ENCODE measurements at places on chromosomes 12 and 14.

DNA sequence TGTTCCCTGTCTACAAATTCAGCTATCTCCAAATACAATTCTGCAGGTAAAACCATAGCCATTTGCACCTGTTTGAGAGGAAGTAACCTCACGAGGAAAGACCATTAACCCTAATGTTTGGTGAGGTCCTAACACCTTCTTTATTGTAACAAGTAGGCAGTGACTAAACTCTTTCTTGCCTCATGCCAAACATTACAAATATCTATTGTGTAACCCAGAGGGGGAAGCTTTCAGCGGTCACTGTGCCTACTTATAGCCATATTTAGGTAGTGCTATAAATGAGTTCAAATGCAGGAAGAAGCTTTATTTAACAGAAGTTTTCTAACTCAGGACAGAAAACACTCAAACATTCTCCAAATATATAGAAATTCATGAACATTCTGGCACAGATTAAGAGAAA, 252.7 kb downstream of the LRFN5 start:
- no peak for DNase-seq

DNA sequence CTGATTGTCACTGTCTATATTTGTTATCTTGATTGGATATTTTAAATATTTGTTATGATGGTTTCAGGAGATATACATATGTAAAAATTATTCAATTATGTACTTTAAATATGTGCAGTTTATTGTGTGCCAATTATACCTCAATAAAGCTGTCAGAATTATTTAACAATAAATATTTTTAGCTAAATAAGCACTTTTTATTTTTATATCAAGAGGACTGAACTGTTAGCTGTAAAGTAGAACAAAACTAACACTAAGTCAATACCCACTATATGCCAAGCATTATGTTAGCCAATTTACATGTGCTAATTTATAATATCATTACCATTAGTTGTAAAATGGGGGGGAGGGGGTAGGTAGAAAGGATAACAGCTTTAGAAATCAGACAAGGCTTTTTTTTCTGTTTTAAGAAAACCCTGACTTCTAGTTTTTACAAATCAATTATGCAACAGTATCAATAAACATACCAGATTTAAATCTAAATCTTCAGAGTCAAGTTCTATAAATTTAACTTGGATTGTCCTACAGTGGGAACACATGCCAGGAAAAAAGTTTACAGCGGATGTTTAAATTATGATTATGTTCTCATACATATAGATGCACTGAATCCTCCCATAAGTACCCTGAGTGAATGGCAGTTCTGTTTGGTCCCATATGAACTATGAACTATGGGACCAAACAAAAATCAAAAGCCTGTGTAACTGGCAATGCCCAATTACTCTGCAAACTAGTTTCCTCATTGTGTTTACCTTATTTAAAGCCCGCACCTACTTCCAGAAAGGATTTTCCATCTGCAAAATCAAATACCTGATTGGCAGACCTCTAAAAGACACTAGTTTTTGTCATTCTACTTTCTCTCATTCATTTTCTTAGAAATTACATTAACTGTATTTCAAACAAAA, 2.8 kb downstream of the RALGAPA1 start:
- no peak for DNase-seq

- DNase-seq: no peak
Measured at GRCh38 chr14:105876829-105877228, 350.4 kb downstream of the TMEM121 start.

GRCh38 chr14:71119832-71120231, 212.6 kb downstream of the PCNX1 start:
- DNase-seq: no peak

DNA sequence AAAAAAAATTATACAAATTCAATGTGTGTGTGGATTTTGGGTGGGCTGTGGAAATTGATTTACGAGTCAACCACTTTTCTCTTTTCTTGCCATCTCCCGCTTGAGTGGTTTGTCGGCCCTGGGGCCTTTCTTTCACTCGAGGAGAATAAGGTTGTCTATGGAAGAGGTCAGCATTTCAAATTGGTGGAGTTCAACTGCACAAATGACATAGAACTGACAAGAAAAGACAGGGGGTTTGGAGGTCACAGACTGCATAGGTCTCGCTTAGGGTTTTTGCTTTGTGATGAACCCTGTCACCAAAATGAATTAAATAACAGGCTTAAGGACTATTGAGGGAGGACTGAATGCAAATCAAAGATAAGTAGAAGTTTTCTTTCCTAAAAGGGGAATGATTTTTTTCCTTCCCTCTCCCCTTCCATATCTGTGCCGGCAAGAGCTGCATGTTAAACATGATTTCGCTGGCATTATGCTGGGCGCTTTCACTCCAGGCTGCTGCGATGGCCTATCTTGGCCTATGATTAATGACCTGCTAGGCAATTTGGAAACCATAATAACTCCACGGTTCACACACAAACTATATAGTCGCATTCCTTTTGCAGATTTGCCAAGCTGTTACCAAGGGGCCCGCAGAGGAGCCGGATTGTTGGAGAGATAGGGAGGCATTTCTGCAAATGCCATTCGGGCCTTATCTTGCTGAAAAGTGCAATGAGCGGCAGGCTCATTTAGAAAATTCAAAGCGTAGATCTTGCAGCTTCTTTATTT, 20.7 kb downstream of the ASCL1 start:
- no peak for DNase-seq

DNA sequence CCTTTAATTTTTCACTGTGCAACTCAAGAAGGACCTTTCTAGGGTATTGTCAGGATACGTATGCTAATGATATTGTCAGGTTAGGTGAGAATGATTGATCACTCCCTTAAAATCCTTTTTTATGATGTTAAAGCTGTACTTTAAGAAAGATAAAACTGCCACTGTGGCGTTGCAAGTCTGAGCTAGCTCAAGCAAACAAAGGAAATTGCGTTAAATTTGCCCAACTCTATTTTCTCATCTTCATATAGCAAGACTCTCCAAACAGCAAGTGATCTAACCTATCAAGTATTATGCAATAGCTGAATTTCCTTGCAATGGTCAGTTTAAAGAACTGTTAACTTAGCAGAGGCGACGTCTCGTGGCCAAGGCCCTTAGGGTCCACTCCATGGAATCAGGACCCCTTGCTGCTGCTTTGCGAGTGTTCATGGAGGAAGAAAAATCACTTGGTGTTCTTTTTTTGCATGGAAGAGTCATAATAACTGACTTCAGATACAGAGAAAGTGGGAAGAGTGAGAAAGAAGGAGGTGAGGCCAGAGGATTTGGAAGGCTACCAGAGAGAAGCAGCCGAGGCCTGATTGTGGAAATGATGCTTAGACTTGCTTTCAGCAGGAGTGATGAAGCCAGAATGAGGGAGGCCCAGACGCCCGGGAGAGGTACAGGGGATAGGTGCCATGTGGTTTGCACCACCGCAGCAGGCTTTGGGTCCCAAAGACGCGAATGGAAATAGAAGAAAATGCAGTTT, 2.5 kb downstream of the TRAF3 start:
- DNase-seq: no peak

- no peak for DNase-seq
Measured at GRCh38 chr14:51328772-51329353, 88.8 kb downstream of the TMX1 start.

GRCh38 chr12:18808221-18808620, 70.3 kb downstream of the CAPZA3 start:
- DNase-seq: no peak

- DNase-seq: no peak
Measured at GRCh38 chr12:25254271-25254880, 3.6 kb upstream of the KRAS start.

DNA sequence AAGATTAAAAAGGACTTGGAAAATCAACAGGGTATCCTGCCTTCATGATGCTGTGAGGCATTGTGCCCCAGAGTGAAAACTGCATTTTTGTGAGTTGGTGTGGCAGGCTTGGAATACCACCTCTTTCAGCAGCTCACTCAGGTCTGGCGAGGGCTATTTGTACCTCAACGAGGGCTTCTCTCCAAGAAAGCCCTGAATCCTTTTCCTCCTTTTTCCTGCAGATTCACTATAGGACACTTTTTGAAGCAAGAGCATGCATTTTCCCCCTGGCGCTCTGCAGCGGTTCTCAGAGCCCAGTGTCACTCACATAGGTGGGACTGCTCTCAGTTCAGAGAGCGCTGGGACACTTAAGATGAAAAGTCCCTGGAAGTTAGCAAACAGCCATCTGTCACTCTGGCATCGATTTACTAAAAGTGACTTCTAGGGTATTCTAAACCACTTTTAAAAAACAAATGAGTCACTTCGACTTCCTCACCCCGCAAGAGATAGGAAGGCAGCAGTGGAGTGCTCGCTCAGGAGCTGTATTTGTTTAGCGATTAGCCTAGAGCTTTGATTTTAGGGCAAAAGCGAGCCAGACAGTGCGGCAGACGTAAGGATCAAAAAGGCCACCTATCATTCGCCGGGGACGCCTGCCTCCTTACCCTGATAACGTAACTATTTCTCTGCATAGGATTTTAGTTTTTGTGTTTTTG, 782 bp upstream of the LGR5 start:
- DNase-seq: no peak

DNA sequence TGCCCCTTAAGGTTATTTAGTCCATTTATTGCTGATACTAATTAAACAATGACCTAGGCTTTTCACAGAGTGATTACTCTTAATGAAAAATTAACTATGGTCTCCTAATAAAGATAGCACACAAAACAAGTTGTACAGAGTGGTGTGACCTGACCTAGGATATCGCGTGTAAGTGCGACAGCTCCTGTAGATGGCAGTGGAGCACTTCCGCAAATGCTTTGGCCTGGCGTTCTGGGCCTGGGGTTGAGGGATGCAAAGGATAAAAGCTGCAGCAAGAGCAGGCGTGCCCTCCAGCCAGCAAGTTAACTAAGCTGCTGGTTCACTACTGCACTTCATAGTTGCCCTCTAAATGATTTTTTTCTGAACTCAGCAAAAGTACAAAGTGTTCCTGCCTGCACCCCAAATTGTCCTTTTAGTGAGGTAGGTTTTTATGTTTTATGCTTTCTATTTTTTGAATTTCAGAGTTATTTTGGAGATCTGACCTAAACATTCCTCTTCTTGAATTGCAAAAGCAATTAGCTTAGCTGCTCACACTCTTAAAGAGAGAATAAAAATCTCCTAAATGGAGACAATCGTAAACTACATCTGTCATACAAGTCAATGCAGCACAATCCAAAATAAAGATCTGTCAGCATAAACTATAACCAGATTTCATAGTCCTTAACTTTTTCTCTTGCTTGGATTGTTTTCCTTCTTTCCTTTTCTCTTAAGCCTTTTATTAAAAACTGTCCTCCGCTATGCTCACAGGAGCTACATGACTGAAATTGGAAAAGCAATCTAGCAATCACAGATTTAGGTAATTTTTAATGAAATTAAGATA, 379.6 kb downstream of the LRIG3 start:
- DNase-seq: no peak

GRCh38 chr12:104056419-104056972, 6.5 kb upstream of the GLT8D2 start:
- DNase-seq: no peak

- DNase-seq: no peak
Measured at GRCh38 chr12:12616512-12617310, 5.0 kb downstream of the CREBL2 start.

Data from stimulated activated CD4-positive, alpha-beta T cell treated with anti-CD3 and anti-CD28 coated beads, TNF-alpha, amount 100 ng/mL, for 1 hour (primary cell).